Activated CD4-positive, alpha-beta T cell treated with anti-CD3 and anti-CD28 coated beads, Interleukin-2, amount 50 U/mL, for 4 hours (primary cell): ENCODE measurements at places on chromosomes 3 and 15.

DNA sequence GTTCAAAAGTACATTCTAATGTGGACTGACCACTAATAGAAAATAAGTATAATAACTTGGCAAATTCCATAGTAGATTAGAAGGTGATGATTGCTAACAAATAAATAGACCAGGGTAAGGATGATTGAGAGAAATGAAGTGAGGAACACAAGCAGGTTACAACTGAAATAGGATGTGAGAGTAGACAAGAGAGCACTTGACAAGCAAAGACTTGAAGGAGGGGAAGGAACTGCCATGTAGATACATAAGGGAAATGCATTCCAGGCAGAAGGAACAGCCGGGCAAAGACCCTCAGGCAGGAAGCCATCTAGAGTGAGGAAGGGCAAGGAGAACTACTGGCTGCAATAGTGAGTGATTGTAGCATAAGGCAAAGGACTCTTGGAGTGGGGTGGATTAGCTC lies 5.0 kb downstream of the PLA1A start:
- no peak for DNase-seq

GRCh38 chr3:179266701-179267211 lies 15.8 kb upstream of the KCNMB3 start:
- no peak for DNase-seq

DNA sequence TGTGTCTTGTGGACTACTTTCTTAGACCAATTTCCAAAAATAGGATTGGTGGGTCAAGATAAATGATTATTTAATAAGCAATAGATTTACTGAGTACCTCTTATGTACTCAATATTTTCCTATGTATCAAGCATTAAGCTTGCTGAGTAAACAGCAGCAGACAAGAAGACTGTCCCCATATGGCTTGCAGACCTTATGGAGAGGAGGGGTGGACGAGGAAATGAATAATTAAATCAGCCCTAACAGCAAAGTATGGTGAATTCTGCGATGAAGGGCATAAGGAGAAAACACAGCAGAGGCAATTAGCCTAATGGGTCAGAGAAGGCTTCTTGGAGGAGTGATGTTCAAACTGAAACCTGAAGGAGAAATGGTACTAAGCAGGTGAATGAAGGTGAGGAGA lies 45.1 kb downstream of the ACP3 start:
- DNase-seq, result no peak

- DNase-seq, result no peak
These were observed 1.3 kb downstream of the VGLL3 start for GRCh38 chr3:86989611-86990010.

- no peak for DNase-seq
These were observed 304.7 kb downstream of the SUCLG2 start for GRCh38 chr3:67349551-67350174.

DNA sequence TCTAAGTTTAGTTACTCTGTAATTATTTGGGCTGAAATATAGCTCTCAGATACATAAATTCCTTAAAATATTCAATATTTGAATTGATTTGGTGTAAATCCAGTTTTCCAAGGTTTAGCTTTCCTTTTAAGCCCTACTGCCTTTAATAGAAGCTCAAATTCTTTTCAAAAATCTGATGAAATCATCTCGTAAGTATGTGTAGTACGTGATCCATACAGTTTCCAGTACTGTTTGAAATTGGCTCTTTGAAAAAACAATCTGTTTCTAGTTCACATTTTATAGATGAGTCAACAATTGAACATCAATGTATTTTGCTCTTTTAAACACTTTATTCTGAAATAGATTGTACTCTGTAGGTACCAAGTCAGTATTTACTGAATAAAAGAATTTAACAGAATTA lies 84.2 kb downstream of the LRRC49 start:
- DNase-seq, result no peak

DNA sequence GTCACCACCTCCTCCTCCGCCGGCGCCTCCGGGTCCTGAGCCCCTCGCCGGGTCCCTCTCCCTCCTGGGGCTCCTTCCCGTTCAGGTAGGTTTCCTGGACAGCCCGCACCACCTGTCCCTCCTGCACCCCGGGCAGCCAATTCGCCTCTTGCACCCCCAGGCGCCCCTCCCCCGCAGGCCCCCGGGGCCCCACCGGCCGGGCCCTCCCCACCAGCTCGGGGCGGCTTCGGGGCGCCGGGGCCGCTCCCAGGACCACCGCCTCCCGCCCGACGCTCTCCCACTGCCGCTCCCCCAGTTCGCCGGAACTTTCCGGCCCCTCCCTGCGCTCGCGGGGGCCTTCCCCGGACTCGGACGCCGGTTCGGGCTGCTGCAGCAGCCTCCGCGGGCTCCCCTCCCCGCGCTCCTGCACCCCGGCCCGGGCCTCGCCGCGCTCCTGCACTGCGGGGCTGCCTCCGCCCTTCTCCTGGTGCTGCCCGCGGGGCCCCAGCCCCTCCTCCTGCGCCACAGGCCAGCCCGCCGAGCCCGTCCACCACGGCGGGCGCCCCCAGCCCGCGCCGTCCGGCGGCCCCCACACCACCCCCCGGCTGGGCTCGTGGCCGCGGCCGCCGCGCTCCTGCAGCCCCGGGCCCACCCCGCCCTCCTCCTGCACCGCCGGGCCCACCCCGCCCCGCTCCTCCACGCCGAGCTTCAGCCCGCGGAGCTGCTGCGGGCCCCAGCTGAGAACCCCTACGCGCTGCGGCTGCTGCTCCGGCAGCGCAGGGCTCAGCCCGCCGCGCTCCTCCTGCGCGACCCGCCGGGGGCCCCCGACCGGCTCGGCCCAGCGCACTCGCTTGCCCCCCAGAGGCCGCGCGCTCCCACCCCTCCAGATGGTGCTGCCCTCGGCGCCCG lies 587 bp upstream of the TNK2 start:
- DNase-seq, result peak; percentile 13

DNA sequence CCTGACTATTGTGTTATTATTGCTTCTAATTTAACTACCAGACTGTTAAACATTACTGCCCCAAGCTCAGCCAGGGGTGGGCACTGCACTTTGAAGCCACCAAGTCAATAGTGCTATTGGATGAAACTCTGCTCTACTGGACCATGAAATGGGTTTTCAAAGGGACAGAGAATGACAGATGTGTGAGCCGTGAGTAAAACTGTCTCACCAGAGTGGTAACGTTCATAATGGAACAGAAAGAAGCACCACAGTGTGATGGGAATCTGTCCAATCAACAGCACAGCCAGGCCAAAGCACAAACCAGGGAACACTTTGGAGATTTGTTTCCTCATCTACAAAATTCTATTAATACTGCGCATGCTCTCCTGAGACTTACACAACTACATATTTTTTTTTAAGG lies 171.8 kb upstream of the LPP start:
- no peak for DNase-seq

DNA sequence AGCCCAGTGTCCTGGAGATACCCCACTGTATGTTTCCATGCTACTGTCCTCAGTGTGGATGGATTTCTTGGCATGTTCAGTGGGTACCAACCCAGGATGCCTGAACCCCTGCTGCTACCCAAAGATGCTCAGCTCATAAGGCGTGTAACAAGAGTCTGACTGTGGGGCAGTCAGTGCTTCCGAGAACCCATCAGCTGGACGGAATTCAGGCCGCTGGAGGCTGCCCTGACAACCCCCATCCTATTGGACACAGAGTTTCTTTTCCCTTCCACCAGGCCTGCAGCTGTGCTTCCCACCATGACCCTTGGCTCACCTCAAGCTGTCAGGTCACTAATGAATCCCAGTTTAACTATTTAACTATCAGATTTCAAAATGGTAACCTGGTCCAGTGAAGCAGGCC lies 224.1 kb upstream of the FEZF2 start:
- DNase-seq, result no peak
